ENCODE measurements at places on chromosomes 6 and 20. TPM values are rescaled to one million over a fixed set of nuclear protein-coding genes. Genes with fewer than 3 reads are reported as not detected.

- DNase-seq, result no peak
Observed at GRCh38 chr20:61964675-61965605, 100.7 kb downstream of the TAF4 start.

DNA sequence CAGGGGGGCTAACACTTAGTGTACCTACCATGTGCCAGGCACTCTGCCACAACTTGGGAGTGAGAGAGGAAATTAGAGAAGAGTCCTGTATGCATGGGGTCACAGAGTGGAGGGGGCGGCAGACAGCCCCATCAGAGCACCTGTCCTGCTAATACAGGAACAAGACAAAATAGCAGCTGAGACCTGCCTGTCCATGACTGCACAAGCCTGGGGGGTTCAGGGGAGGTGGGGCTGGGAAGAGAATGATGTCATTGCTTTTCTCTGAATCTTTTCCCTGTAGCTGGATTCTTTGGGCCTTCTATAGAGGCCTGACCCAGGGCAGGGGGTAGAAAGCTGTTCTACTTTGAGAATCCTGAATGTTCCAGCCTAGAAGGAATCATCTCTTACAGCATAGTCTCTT, 37.4 kb downstream of the FOXP4 start:
- DNase-seq, result no peak

DNA sequence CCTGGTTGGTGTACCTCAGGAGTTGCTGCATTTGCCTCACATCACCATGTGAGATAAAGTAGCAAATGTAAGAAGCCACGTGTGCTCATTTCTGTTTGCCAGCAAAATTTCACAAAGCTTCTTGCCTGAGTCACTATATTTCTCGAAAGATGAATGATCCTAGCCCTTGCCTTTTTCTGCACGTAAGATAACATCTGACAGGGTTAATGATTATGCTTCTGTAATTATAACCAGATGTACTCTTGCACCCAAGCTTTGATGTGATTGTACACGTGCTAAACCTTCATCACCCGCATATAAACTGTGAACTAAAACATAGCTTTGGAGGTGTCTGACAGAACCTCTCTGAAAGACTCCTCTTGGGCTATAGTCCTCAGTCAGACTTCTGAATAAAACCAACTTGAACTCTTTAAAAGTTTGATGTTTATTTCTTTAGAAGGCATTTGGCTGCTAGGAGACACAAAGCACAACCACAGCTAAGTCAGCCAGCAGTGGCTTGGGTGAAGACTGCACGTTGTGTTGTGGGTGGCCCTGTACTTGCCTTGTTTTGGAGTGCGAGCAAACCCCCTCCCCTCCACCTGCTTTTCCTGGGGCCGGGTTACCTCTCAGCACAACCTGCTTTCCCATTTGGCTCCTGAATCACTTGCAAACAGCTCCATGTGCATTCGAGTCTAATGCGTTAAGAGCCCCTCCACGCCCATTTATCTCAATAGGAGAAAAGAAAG, 19.3 kb downstream of the PROKR2 start:
- no peak for DNase-seq

DNA sequence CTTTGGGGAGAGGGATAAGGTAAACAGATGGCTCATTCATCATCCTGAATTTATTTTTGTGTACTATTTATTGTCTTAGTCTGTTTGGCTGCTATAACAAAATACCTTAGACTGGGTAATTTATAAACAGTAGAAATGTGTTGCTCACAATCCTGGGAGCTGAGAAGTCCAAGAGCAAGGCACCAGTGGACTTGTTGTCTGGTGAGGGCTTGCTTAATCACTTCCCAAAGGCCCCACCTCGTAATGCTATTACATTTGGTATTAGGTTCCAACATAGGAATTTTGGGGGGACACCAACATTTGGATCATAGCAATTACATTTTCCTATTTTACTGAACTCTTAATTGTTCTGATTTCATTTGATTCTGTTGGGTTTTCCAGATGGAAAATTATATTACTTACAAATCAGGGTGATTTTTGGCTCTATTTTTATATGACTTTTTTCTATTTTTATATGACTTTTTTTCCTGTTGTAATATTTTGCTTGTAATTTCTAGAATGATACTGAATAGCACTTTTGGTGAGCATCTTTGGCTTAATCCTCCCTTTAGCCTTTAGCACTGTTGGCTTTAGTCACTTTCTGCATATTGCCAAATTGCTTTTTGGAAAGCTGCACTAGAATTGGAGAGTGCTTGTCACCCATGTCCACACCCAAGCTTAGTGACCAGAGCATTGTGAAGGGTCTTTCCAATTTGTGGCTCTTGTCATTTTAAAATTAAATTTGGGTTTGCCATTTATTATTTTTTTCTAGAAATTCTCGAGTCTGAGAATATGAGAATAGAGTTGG, 43.7 kb upstream of the TULP4 start:
- no peak for DNase-seq

The KLC4 gene
- total RNA-seq, result 20.3 TPM

The THBS2 gene
- 4.2 TPM for total RNA-seq

DNA sequence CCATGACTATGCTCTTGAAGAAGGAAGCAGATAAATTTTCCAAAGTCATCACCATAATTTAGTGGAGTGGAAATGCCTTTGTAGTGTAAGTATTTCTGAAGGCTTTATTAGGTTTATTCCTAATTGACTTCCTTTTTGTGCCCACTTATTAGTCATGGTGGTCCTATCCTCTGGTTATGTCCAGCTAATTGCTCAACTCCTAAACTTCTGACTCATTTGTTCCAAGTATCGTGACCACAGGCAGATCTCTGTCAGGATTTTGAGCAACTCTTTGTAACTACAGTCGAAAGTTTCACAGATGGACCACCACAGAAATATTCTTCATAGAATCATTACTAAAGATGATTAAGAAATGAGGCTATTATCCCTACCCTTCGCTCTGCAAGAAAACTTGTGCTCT, 315.6 kb upstream of the PTCHD4 start:
- DNase-seq, result no peak

DNA sequence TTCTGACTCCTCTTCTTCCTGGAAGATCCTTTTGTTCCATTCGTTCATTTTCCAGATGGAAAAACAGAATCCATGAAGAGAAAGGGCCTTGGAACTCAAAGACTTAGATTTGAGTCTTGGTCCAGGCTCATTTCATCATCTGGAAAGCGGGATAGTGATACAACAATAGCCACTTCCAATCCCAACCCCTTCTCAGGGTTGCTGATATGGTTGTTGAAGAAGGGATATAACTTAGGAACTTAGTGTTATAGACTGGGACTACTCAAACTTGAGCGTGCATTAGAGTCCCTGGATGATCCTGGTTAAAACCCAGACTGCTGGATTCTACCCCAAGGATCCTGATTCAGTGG, 1.3 kb downstream of the GDAP1L1 start:
- no peak for DNase-seq

The VSX1 gene
- total RNA-seq, result 0.09 TPM

Data from thymus (tissue), 14 donors.